ENCODE measurements at places on chromosomes 11 and 22.

GRCh38 chr11:64094463-64095260, 58.9 kb downstream of the FLRT1 start:
- DNase-seq, result no peak

GRCh38 chr22:32634421-32634981, 159.9 kb downstream of the FBXO7 start:
- DNase-seq, result no peak

DNA sequence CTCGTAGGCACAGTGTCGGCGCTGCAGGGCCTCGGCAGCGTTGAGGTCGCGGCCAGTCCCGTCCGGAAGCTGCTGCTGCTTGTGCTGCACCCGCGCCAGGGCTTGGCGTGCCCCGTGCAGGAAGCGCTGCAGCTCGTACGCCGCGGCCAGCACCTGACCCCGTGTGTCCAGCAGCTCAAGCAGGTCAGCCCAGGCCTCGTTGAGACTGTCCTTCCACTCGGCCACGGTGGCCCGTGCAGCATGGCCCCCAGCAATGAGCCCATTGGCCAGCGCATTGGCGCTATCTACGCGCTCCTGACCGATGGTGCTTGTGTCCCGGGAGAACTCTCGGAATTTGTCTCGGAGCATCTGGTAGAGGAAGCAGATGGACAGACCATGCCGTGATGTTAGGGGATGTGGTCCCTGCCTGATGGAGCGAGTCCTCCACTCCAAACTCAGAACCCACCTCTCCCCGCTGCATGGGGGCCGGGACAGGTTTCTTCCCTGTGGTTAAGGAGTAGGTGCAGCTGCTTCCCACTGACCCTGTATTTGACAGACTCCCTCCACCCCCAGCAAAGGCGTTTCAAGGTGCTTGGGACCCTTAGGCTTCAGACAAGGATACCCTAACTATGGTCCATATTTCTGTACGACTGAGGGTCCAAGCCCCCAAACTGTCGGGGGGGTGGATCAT, 13.8 kb upstream of the RBM4B start:
- no peak for DNase-seq

GRCh38 chr11:17743808-17744119, 9.2 kb downstream of the KCNC1 start:
- no peak for DNase-seq

DNA sequence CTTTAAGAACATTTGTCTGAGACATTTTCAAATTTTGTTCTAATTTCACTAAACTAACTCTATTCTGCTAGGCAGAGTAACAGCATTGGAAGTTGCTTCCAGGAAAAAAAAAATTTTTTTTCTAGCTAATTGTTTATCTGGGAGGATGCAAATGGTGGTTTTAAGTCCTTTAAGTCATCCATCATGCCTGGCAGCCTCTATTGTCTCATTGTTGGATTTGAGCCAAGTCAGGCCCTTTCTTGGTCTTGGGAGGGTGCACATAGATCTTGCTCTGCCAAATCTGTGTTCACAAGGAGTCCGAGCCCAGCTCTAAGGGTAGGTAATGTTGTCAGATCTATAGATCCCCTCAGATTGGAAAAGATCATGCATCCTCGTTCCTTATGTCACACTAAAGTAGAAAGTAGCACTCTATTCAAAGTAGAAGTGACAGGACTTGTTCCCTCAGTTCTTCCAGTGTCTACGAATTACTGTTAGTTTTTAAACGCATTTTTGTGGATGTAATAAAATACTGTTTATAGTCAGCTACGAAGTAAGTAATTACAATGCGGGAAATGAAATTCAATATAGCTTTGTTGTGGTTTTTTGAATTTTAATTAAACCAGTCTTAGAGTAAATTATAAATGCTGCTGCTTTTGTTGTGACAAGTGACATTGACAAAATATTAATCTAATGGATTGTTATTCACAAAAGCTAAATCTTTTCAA, 166.0 kb upstream of the RASSF10 start:
- no peak for DNase-seq

- DNase-seq, result no peak
Observed at GRCh38 chr11:8917157-8917825, 6.3 kb downstream of the AKIP1 start.

- DNase-seq, result no peak
Observed at GRCh38 chr11:32511926-32512325, 71.7 kb upstream of the EIF3M start.

GRCh38 chr11:66617155-66617834, 865 bp downstream of the RBM14 start:
- no peak for DNase-seq

- DNase-seq, result no peak
Observed at GRCh38 chr11:93603225-93604007, 58.1 kb upstream of the CEP295 start.

DNA sequence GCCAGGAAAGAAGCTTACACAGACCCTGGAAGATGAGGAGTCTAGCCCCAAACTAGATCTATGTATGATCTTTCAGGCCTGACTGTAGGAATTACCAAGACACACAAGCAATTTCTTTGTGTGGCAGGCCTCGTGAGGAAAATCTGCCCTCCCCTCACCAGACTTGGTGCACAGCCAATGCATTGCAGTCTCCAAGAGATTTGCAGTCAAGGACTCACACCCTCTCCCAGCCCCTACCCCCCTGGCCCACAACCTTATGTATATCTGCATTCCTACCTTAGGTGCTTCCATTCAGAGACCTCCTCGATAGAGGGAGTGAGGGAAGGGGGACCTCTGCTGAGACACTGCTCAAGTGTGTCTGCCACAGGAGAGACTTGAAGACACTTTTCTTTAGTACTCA, 9.8 kb downstream of the OR8B12 start:
- DNase-seq, result no peak
